Activated naive CD8-positive, alpha-beta T cell treated with anti-CD3 and anti-CD28 coated beads, Interleukin-2, amount 50 U/mL, for 16 hours (primary cell): ENCODE measurements at places on chromosomes 4 and X.

DNA sequence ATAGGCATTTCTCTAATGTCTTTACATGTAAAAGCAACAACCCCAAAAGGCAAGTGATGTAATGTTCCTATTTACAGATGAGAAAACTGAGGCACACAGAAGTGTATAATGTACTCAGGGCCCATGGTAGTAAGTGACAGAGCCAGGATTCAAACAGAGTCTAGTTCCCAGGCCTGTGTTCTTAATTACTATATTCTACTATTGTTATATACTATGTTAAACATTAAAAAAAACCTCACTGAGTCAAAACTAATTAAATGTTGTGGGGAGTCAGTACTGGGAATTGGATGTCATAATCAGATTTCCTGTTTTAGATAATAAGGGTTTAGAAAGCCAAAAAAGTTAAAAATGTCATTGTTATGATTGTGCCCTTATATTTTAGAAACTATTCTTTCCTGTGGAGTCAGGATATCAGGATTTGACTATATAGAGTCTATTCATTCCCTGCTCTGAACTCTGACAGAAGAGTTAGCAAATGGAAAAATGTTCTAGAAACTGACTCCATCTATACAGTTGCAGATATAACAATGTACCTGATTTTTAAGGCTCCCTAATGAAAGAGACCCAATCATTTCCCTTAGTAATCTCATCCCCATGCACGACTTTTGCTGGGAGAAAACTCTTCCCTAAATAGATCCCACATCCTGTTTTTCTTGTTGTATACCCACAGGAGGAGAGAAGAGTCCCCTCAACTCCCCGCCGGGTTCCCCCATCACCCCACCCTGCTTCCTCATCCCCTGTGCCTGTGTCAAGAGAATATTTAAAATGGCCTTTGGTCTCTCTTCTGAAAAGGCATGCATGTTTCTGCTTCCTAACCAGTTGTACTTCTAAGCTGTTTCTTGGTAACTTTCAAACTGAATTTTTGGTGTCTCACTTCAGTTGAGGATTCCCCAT is 69.7 kb downstream of the REELD1 start:
- DNase-seq, result no peak

DNA sequence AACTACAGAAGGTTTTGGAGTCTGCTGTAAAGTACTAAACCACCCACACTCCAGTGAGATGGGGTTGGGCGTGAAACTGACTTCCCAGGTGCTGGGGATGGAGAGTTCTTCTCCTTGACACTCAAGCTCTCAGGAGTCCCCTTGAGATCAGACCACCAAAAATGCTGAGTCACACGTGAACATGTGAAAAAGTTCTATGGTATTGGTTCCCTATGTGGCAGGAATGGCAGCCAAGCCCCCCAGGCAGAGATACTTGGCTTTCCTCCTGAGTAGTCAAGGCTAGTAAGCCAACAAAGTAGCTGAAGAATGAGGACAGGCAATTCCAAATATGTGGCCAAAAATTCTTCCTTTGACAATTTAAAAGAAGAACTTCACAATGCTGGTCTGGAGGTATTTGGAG is 222.0 kb upstream of the ADAMTS3 start:
- DNase-seq, result no peak

GRCh38 chr4:114025176-114025777 is 45.8 kb upstream of the ARSJ start:
- DNase-seq, result no peak

DNA sequence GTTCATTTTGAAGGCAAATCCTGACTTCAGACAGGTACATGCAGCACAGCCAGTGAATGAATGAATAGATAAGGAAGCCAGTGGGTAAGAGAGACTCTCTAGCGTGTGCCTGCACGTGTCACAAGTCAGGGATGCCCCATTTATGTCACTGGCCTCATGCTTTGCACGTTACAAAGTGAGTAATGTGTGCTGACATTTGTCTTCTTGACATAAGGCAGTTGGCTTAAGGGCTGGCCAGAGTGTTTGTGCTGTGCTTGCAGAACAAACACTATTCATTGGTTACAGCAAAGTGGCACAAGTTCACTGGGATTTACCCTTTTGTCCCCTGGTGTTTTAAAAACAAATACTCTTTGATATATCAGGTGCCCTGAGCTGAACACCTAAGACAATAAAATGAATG is 55.9 kb downstream of the CRMP1 start:
- no peak for DNase-seq

DNA sequence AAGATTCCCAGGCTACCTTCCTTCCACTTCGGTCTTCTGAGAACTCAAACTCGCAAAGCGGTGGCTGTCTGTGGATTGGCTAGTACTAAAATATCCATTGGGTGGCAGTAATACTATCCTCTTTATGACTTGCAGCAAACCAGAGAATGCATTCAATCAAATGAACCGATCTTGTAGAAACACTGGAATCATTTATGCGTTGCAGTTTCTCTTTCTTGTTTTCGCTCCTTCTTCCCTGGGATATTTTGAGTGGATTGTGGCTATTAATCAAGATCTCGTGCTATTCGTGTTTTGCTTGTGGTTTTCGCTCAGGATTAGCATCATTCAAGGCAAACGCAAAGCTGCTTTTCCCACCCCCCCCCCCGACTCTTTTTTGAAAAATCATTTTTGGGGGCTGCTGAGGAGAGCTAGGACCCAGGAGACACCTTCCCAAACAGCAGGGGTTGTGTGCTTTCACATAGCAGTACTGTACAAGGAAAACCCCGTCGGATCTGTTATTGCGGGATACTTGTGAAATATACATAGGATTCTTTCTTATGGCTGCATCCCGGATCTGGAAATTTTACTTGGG is at the start of gene IL1RAPL1:
Gene IL1RAPL1, plus strand, starts transcription at position 466 of the 571 bp plus-strand sequence.
- DNase-seq, result no peak

DNA sequence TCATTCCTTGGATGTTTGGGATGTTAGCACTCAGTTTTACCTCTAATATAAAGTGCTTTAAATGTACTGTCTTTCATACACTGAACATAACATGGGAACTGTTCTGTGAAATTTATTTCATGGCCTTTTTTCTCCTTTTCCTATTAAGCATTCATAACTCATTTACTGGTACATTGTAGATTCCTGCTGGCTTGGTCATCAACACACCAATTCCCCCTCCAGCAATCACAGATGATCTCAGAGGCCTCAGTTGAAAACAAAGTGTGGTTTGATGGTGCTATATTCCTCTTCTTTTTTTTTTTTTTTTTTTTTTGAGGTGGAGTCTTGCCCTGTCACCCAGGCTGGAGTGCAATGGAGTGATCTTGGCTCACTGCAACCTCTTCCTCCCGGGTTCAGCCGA is 61.9 kb upstream of the FAM47B start:
- DNase-seq, result no peak

GRCh38 chrX:25178555-25178954 is 162.8 kb upstream of the ARX start:
- DNase-seq, result no peak

GRCh38 chrX:43002526-43003203 is 224.7 kb upstream of the PPP1R2C start:
- no peak for DNase-seq

GRCh38 chr4:73707918-73708577 is 32.3 kb upstream of the CXCL8 start:
- DNase-seq, result no peak

GRCh38 chr4:132026816-132027215 is 1122.3 kb upstream of the PCDH10 start:
- DNase-seq, result no peak

DNA sequence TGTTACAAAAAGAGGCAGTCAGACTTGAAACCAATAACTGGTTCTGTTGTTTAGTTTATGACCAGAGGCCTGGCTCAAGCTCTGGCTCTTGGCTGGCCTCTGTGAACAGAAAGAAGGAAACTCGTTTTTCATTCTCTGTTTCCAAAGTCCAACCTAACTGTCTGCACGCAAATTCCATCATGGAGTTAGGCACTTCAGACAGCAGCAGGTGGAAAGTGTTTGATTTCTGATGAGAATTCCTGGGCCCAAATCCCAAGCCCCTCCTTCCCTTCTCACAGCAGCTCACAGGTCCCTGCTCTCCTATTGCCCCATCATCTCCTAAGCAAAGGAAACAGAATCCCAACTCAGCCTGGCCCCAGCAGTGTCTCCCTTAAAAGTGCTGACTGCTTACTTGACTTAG is 42.8 kb upstream of the FGF16 start:
- DNase-seq, result no peak

DNA sequence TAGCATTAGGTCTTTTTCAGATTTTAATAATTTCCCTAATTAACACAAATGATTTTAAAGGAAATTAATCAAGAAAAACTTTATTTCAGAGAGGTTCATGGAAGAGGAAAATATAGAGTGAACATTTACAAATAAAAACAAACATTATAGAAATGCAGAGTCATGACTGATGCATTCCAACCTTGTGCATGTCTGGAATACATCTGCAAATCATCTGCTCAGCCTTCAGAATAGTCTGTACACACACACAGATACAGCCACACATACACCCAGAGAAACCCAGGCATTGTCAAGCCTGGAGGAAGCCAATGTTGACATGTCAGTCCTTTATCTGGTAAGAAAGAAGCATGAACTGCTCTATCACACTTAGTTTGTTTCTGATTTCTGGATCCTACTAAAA is 61.3 kb upstream of the NFKB1 start:
- no peak for DNase-seq

DNA sequence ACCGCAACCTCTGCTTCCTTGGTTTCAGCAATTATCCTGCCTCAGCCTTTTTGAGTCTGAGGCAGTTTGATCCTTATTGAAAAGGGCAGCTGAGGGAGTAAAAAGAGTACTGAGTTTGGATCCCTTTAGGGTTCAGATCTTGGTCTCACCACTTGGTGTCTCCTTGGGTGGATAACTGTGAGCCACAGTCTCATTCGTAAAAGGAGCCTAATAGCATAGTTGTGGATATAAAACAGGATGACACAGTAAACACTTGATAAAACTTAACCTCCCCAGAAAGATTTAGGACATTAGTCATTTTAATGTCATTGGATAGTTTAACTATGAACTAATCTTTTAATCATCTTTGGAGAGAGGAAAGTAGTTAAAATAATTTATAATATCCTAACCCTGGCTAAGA is 173.0 kb downstream of the ANK2 start:
- no peak for DNase-seq

DNA sequence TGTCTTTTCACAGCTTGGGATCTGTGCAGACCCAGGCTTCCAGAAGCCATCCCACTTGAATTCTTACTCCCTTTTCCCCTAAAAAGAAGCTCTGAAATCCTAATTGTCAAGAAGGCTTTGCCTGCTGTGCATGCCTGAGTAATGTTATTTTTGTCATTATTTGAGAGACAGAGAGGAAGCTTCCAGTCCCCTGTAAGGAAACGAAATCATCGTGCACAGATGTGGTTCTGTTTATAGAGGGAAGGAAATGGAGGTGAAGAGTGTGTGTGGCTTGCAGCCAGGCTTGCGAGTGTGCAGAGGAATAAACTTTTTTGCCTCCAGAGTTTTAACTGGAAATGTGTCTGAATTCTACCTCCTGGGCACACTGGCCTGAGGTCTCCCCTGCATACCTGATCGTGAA is 70.2 kb downstream of the TBL1X start:
- DNase-seq, result no peak

DNA sequence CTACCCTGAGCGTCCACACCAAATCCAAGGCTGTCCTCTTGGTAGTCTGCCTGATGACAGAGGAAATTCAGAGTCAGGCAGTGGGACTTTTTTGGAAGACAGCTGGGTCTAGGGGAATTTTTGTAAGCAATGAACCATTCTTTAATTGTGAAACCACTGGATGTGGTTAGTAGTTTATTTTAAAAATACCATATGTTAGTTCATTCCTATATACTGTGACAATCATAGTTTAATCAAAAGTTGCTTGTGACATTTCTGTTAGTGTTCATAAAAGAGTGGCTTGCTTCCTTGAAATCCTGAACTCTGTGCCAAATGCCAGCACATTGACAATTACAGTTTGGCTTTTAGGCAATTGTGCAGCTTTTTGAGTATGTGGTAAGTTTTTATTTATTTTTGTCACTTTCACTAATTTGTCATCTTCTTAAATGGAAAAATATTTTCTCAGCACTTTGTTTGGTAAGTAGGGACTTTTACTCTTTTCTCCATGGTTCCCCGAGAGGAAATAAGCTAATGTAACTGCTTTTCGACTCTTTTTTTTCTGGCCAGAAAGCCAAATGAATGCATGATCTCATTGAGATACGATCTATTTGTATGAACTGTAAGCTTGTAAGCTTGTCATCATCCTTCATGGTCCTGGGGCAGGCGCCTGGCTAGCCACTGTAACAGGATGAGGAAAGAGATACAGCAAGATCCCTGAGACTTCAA is 72.6 kb upstream of the SLC4A4 start:
- DNase-seq, result no peak

DNA sequence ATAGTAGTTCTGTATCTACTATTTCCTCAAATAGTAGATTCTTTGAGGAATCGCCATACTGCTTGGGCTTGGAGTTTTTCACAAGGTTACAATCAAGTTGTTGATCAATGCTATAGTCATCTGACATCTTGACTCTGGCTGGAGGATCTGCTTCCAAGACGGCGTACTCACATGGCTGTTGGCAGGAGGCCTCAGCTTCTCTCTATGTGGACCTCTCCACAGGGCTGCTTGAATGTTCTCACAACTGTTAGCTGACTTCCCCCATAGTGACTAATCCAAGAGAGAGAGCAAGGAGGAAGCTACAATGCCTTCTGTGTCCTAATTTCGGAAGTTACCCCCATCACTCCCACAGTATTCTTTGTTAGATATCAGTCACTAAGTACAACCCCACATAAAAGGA is 10.3 kb downstream of the EGFL6 start:
- DNase-seq, result no peak

GRCh38 chrX:115940348-115940747 is 230.2 kb upstream of the AGTR2 start:
- DNase-seq, result no peak

DNA sequence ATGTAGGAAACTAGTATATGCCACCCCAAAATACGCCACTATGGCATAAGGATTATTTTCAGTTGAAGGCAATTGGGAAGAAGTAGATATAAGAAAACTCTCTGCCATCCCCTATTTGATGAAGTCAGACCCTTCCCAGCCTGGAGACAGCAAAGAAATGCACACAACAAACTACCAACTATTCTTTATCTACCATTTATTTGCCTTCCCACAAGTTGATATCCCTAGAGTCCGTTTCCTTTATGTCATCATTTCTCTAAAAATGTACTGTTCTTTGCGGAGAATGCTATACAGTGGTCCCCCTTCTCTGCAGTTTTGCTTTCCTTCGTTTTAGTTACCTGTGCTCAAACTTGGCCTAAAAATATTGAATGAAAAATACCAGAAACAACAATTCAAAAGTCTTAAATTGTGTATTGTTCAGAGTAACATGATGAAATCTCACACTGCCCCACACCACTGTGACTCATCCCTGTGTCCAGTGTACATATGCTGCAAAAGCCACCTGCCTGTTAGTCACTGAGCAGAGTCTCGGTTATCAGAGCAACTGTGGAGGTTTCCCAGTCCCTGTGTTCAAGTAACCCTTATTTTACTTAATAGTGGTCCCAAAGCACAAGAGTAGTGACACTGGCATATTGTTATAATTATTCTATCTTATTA is 152.3 kb downstream of the WDFY3 start:
- DNase-seq, result no peak

- no peak for DNase-seq
Measured at GRCh38 chrX:151975228-151975593, 735 bp upstream of the GABRE start.
